ENCODE measurements at places on chromosomes 13 and 19. TPM values are rescaled to one million over a fixed set of nuclear protein-coding genes. Genes with fewer than 3 reads are reported as not detected.

TBXA2R gene
- 2.4 TPM for total RNA-seq

- DNase-seq: no peak
Observed at GRCh38 chr19:55027472-55028337, 10.4 kb downstream of the GP6 start.

EBI3 gene
- 0.27 TPM for total RNA-seq

CASP14 gene
- total RNA-seq: not detected

GRCh38 chr13:114142640-114143490, 10.4 kb upstream of the RASA3 start:
- no peak for DNase-seq

KCNN4 gene
- total RNA-seq: 0.32 TPM

GRCh38 chr13:112940236-112940635, 28.8 kb upstream of the MCF2L start:
- no peak for DNase-seq

GRCh38 chr13:70585109-70585508, 476.9 kb upstream of the KLHL1 start:
- no peak for DNase-seq

All from heart left ventricle (tissue), 16 donors.